ENCODE measurements at places on chromosomes 1 and 21.

- no peak for DNase-seq
Measured at GRCh38 chr21:39087238-39088030, 95.8 kb downstream of the PSMG1 start.

DNA sequence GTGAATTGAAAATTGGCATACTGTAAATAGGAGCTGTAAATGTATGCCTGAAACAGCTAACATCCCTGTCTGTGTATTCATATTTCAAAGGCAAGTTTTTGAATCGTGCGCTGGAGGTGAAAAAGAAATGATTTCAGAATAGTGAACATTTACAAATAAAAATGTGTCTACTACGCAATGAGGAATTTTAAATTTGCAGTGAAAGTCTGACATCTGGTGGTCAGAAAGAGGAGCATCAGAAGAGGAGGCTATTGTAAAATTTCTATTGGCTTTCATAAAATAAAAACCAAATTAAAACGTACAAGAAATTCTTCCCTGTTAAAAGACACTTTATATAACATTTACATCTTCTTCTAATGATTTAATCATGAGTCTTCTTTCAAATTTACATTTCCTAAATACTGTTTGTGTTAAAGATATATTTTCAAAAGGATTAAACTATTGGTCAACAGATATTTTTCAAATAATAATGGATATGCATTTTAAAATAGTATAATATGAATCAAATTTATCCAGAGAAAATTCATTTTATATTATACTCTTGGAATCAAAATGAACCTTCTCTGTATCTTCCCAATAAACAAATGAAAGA lies 113.7 kb upstream of the RRP15 start:
- no peak for DNase-seq

DNA sequence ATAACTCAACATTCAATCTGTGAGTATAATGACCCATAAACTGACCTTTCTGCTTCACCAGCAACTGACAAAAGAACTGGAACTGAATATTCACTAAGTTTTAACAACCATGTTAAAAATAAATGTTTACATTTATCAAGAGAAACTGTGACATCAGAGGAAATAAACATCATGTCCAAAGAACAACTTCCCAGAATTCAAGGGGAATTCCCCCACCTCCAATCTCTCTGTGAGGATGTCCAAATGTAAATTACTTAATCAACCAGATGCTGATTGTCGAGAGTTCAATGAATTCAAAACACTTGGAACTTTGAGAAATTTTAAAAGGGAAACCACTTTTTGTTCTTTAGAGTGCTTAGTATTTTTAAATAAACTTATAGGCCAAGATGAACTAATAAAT lies 365.6 kb upstream of the ADGRL2 start:
- DNase-seq: no peak

GRCh38 chr1:93021539-93022134 lies 57.4 kb upstream of the MTF2 start:
- peak; percentile 62 for DNase-seq

- no peak for DNase-seq
Measured at GRCh38 chr1:184376369-184376768, 10.5 kb upstream of the C1orf21 start.

GRCh38 chr1:25628741-25629421 lies 12.3 kb downstream of the MAN1C1 start:
- DNase-seq: no peak

DNA sequence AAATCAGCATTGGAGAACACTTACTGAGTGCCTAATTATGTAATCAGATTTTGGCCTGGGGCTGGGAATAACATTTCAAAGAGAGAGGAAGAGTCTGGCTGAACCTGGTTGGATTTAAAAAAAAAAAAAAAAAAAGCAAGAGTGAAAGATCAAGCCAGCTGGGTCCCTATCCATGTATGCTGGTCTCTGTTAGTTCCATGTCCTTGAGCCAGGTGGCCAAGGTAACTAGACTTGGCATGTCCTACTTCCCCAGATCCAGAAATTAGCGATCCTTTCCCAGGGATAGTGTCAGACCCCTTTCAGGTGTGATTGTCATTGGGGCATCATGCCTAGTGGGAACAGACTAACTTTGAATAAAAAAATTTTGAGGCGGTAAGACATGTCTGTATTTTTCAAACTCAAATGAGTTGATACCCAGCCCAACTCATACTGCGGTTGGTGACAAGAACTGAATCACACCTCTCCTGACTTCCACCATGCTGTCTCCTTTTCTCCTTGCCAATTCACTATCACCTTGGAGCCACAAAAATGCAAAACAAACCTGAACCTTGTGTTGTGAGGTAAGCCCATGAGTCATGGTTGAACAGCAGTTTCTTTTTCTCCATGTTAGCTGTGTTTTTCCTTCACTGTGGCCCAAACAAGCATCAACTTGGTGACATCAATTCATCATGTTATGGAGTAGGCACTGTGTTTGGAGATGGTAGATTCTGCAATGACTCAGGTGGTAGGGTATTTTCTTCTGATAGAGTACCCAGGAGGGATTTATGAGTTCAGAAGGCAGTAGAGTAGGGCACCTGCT lies 24.5 kb upstream of the PPP2R5A start:
- DNase-seq: no peak

DNA sequence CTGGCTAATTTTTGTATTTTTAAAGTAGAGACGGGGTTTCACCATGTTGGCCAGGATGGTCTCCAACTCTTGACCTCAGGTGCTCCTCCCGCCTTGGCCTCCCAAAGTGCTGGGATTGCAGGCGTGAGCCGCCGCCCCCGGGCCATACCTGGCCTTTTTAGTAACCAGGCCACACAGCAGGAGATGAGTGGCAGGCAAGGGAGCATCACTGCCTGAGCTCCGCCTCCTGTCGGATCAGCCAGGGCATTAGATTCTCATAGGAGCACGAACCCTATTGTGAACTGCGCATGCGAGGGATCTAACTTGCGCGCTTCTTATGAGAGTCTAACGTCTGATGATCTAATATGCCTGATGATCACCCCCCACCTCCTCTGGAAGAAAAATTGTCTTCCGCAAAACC lies 308.7 kb upstream of the PRMT6 start:
- no peak for DNase-seq

GRCh38 chr1:160756849-160757201 lies 17.8 kb downstream of the SLAMF7 start:
- DNase-seq: no peak

- DNase-seq: no peak
Measured at GRCh38 chr1:200880212-200880611, 7.4 kb downstream of the GPR25 start.

- no peak for DNase-seq
Measured at GRCh38 chr1:78980511-78980910, 26.0 kb downstream of the ADGRL4 start.

GRCh38 chr1:8361198-8361849 lies 43.4 kb downstream of the SLC45A1 start:
- no peak for DNase-seq

DNA sequence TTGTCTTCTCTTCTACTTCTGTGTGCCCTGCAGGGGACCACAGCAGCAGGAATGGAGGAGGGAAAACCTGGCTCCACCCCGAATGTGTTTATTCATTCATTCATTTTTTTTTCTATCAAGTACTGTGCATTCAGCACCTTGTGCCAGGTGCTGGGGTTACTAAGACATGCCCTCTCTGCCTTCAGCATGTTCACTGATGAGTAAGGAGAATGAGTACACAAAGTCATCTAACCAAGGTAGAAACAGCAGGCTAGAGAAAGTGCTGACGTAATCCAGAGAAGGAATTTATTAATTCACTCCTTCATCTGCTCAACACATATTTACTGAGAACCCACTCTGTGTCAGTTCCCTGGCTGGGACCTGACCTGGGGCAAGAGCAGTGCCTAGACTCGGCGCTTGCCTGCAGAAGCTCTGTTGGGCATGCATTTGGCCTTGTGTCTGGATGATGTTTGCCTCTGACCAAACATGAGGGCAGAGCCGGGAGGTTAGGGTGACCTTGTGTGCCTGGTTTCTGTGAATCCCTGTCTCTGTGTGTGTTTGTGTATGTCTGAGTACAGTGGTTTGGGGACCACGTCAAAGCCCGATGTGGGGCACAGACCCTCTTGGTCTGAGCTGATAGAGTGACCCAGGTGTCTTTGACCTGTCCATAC lies 3.3 kb upstream of the MYOG start:
- no peak for DNase-seq

DNA sequence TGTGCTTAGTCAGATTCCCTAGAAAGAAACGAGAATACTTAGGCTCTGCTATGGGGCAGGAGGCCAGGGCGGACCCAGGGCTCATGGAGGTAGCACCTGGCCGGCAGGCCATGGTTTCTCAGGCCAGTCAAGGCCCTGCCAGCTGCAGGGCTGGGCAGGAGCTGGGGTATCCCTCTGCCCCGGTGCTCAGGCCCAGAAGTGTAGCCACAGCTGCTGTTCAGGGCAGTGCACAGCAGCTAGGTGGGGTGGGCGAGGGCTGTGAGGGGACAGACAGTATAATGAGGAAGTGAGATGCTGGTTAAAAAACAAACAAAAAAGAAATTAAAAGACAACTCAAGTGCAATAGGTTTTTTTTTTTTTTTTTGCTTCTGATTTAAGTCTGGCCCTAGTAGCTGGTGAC lies 34.0 kb upstream of the EDN2 start:
- DNase-seq: no peak

DNA sequence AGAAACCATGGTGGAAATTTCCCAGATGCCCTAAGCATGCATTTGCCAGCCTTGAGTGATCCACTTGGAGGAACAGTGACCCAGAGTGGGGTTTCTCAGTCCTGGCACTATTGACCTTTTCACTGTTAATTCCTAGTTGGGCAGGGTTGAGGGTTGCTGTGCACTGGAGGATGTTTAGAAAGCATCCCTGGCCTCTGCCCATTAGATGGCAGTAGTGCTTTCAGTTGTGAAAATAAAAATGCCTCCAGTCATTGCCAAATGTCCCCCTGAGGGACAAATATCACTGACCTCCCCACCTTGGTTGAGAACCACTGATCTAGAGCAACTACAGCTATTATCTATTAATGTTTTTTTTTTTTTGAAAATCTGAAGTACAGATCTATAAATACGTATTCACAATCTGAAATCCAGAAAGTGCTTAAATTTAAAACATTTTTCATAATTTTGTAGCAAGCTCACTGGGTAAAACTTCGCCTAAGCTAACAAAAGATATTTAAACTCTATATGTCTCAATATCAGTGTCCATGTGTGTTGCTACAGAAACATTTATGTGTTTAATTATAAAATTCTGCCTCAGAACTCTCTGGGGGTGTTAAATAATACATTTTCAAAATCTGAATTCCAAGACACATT lies 27.3 kb downstream of the F3 start:
- DNase-seq: no peak

All from naive thymus-derived CD8-positive, alpha-beta T cell (primary cell).